ENCODE measurements at places on chromosomes 1 and 21.

DNA sequence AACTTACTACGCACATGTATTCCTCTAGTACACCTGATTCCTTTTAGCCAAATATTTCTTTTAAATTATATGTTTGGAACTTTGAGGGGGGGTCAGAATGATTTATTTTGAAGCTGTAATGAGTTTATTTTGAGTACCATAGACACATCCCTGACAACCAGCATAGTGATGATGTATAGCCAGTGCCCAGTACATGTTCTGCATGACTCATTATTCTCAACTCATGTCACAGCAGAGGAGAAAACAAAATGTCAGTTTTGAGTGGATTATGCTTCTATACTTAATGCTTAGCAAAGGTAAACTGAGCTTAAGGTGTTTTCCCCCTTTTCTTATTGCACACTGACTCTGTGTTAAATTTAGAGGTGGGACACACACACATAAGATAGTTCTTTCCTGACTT, 22.4 kb upstream of the LEPR start:
- DNase-seq: no peak

DNA sequence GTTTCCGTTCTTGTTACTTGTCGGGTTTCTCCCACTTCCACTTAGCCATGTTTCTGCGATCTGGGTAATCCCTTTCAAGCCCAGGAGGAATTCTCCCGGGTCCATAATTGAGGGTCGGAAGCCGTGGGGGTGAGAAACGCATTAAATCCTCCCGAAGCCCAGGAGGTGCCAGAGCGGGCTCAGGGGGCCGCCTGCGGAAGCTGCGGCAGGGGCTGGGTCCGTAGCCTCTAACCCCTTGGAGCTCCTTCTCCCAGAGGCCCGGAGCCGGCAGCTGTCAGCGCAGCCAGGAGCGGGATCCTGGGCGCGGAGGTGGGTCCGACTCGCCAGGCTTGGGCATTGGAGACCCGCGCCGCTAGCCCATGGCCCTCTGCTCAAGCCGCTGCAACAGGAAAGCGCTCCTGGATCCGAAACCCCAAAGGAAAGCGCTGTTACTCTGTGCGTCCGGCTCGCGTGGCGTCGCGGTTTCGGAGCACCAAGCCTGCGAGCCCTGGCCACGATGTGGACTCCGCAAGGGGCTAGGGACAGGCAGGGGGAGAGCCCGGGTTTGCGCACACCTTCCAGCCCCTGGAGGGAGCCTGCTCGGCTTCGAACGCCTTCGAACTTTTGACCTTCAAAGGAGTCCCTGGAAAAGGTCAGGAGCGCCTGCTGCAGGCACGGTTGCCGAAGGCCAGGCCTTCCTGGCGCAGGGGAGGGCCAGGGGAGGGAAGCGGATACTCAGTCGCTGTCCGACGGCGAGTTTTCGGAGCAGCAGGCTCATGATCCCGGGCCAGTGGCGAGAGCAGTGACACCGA, 1.7 kb upstream of the SIM2 start:
- DNase-seq: no peak

GRCh38 chr1:219938706-219939105, 10.3 kb upstream of the SLC30A10 start:
- no peak for DNase-seq

DNA sequence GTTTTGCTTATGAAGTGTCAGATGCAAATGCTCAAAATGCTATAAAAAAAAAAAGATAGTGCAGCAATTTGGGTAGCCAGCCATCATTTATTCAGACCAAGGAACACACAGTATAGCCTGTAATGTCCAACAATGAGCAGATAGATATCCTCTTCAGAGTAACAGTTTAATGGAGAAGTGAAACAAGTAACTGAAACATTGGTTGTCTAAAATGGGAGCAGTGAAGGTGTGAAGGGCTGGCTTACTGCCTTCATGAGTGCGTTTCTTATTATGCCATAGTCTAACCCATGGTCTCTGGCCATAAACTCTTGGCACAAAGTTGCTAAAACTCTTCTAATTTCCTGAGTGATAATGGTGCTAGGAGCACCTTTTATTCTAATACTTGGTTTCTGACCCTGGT, 11.4 kb downstream of the RGS5 start:
- no peak for DNase-seq

GRCh38 chr1:26290882-26291261, 11.0 kb downstream of the SH3BGRL3 start:
- no peak for DNase-seq

DNA sequence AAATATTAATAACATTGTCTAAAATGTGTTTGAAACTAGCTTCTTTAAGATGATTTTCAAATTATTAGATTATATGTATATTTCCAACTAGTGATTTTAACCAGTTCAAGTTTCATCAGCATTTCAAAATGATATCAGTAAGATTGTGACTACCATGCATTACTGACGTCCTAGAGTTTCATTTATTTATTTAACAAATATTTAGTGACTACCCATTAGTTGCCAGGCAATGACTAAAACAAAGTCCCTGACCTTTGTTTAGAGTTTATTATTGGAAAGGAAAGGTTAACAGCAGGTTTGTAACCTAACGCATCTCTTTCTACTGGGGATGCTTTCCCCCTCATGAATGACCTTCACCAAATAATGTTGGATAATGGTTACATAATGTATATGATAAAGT, 7.6 kb upstream of the C4BPB start:
- DNase-seq: no peak

Data from cerebellar nuclear complex (tissue), 1 donor.